ENCODE measurements at places on chromosomes 12 and 14. TPM values are rescaled to one million over a fixed set of nuclear protein-coding genes. Genes with fewer than 3 reads are reported as not detected.

DNA sequence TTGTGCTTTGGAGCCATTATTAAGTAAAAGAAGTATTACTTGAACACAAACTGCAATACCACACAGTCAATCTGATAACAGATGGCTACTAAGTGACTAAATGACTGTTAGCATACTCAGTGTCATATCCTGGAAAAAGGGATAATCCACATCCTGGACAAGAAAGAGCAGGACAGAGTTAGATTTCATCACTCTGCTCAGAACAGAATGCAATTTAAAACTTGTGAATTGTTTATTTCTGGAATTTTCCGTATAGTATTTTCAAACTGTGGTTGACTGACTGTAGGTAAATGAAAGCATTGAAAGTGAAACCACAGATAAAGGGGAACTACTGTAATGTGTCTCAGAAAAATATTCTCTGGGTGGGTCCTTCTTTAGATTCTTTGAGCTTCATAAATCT lies 458.8 kb downstream of the TMEM117 start:
- no peak for DNase-seq

The HOXC9 gene
- not detected for total RNA-seq

DNA sequence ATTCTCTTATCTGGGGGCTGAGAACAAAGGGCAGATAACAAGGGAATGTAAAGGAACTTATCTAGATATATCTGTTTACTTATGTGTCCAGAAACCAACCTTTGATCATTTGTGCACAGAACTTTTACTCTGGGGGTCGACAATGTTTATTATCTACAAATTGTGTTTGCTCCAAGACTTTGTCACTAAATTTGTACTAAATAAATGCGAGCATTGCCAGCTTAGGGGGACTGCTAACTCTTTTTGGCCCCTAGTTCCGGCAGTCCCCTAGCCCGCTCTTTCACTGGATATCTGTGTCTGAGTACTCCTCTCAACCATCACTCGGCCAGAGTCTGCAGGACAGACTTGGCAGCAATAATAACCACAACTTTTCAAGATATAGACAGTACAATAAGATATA lies 88.2 kb downstream of the FSCB start:
- no peak for DNase-seq

The E2F7 gene
- total RNA-seq, result 0.08 TPM

The NPFF gene
- total RNA-seq, result not detected

The SLC25A47 gene
- total RNA-seq, result not detected

GRCh38 chr14:23300687-23301223 lies 1.9 kb downstream of the PPP1R3E start:
- peak; percentile 79 for DNase-seq

The RGS6 gene
- total RNA-seq, result 26.1 TPM

The VRTN gene
- not detected for total RNA-seq

GRCh38 chr14:54053386-54053745 lies 96.7 kb upstream of the BMP4 start:
- no peak for DNase-seq

GRCh38 chr12:87812681-87813080 lies 216.5 kb downstream of the C12orf50 start:
- no peak for DNase-seq

The TSPAN11 gene
- total RNA-seq, result 1.9 TPM

The ACSS3 gene
- 25.8 TPM for total RNA-seq

GRCh38 chr12:53659571-53659981 lies 16.3 kb downstream of the ATP5MC2 start:
- no peak for DNase-seq

The ZDHHC22 gene
- total RNA-seq, result not detected

DNA sequence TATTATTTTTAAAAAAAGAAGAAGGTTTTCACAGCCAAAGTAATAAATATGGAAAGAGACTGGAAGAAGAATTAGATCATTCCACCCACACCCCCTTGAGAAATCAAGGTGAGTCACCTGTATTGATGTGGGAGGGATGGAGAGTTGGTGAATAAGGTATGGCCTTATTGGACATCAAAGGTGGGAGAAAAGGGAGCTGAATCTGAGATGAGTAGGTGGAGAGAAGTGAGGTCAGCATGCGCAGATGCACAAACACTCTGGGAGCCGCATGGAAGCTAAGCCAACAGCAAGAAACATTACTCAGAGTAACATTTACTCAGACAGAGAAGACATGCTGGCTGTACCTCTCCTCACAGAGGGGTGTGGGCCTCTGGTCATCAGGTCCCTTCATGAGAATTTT lies 113.1 kb upstream of the FOXG1 start:
- DNase-seq, result no peak

The MAP3K12 gene
- 5.5 TPM for total RNA-seq

The INSM2 gene
- total RNA-seq, result not detected

The HRK gene
- 0.27 TPM for total RNA-seq

The SMCO2 gene
- not detected for total RNA-seq

All from Right ventricle myocardium superior (tissue), 1 donor.